Spleen (tissue), 13 donors: ENCODE measurements at places on chromosomes 1 and 21. TPM values are rescaled to one million over a fixed set of nuclear protein-coding genes. Genes with fewer than 3 reads are reported as not detected.

Gene SLAMF1
- 3.9 TPM for polyA plus RNA-seq

Gene FCGR3B
- polyA plus RNA-seq, result 2.2 TPM

DNA sequence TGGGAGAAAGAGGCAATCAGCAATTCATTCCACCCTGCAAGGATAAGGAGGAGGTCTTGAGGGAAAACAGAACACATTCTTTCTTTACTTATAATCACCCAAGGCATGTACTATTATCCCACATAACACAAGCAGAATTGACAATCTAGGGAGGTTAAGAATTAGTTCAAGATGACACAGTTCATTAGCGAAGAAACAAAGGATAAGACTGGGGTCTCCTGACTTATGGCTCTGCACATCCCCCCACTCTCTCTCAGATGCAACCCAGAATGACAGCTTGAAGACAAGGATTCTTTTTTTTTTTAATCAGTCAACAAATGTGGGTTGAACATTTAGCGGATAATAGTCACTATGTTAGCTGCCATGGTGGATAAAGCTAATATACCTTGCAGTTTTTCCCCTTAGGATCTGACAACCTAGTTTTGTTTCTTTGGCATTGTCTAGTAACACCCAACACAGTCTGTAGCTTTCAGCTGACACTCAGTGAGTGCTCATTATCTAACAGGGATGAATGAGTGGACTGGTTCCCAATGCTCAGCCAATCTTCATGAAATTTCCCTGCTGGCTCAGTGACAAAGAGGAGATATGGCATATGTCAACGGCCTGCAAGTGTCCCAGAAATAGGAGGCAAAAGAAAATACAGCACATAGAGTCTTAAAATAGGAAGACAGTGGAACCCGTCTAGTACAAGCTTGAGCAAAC lies 35.1 kb downstream of the RXRG start:
- DNase-seq, result no peak

DNA sequence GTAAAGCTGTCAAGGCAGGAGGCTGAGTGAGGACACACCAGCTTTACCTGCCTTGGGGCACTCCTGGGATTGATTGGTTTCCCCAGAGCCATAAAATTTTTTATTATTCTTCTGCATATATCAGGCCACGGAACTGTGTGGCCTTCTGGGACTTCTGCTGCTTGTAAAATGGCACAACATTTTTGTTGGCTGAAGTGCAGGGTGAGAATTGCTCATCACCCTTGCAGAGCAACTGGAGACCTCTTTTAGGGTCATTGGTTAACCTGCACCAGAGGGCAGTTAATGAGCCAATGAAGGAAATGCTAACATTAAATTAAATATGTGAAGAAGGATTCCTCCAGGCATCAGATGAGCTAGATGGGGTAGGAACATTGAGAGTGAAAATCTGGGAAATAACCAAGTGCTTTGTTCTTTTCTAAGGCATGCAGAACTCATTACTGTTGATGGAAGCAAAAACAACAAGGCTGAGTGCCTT lies 87.7 kb downstream of the LTN1 start:
- DNase-seq, result no peak

Gene WNT9A
- 0.11 TPM for polyA plus RNA-seq

GRCh38 chr1:27298632-27299384 lies 23.2 kb upstream of the TMEM222 start:
- DNase-seq, result no peak
